GM12892 (cell line): ENCODE measurements at places on chromosomes 7 and 10.

- DNase-seq = no peak
Measured at GRCh38 chr10:68516766-68517165, 10.6 kb downstream of the SLC25A16 start.

DNA sequence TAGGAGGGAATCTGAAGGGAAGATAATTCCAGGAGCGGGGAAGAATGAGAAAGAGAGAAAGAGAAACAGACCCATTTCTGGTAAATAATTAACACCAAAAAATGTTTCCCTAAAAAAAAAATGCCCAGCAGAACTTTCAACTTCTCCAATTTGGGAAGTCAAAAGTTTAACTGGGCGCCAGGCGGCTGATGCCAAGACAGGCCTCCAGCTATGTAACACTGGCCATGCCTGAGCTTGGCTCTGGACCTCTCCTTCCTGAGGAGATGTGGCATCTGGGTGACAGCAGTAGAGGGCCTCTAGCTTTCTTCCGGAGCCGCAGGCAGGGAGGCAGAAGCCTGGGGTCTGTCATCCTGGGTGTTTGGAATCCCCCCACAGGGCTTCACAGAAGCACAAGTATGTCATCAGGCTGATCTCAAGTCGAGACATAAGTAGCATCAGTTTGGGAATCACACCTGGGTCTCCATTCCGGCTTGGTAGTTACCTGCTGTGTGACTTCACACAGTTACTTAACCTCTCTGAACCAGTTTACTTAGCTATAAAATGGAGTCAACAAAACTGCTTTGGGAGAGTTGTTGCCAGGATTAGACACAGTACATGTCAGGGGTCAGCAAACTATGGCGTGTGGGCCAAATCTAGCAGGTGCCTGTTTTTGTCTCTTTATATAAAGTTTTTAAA lies 50.5 kb upstream of the TCF7L2 start:
- no peak for DNase-seq

- no peak for DNase-seq
Measured at GRCh38 chr7:3003936-3004335, 39.7 kb downstream of the CARD11 start.

DNA sequence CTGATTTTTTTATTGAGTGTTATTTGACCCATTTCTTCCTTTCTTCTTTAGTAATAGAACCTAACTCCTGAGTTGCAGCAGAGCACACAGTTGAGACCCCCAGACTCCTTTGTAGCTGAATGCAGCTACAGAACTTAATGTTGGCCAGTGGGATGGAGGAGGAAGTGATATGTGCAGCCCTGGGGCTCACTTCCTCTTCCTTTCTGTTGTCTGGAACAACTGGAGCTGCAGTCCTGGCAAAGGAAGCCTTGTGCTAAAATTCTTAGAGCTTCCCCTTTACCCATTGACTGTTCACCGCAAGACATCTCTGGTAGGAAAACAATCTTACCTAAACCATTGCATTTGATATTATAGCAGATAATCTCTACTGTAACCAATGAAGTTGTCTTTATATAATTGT lies 86.6 kb downstream of the ITGB8 start:
- DNase-seq = no peak

DNA sequence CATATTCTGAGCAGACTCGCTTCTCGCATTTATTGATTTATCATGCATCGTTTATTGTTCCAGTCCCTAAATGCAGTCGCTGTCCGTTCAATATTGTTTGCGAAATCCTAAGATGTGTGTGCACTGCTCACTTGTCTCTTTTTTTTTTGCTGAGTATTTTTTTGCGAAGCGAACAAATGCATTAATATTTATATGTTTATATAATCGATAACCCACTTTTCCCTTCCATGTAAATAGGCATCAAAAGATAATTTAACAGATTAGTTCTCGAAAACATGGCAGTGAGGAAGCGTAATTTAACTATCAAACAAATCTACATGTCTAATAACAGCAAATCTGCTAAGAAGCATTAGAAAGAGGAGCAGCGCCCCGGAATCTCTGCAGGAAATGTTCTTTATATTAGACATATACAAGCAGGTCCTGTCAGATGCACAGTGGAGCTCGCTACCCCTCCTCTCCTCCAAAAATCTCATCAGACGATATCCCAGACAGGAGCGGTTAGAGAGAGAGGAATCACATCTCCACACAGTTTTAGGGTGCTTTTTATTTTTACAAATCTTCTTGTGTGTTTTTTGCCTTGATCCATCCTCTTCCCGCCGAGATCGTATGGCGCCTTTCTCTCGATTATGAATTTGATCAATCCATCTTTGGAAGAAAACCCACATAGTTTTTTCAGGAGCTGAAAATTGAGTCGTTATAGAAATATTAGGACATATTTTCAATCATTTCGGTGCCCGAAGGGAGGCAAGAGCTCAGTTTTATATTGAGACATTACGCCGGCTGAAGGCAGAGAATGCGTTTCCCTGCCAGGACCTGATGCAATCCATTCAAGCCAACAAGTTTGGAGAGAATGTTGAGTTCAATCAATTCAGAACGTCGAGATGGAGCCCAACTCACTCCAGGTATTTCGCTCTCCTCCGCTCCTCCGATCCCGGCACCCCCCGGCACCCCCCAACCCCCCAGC lies at the start of gene ARID5B:
Gene ARID5B (plus strand): TSS at position 871 of the 964 bp plus-strand sequence. CDS start 11 bp downstream, at position 882.
- DNase-seq = no peak

DNA sequence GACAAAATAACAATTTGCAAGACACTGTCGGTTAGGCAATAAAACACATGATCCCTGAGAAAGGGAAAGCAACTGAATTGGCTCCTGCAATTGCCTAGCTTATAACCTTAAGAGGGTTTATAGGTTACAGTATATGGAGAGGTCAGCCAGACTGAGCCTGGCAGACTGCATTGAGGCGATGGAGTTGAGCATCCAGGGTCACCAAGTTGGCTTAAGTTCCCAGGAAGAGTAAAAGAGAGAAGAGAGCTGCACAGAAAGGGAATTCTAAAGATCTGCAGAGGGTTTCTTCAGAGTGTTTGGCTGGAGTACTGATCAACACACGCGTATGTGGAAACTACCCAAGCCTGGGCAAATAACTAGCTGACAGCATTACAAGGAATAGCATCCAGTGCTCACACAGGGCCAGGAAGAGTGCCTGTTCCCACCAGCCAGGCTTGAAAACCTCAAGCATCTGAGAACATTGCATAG lies 11.2 kb downstream of the ANKMY2 start:
- DNase-seq = no peak

DNA sequence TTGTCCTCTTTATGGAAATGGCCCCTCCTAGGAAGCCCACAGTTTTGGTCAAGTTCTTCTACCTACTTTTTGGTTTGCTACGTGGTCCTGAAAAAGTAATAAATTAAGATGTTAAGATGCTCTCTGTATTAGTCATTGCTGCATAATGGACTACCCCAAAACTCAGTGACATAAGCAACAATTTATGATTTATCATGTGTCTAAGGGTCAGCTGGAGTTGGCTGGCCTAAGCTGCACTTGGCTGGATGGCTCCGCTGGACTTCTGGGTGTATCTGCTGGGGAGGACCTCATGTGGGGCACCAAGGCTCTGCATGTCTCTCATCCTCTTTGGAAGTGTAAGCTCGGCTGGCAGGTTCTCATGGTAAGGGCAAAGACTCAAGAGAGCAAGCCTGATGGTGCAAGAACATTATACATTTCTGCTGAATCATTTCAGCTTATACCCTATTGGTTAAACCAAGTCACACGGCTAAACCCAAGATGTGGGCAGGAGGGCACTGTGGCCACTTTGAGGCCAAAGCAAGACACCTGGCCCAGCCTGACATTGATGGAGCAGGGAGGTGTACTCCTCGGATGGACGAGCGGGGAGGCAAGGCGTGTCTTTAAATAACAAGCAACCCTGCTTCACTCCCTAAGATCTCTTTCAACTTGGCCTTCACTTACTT lies 47.7 kb downstream of the TBXAS1 start:
- no peak for DNase-seq

DNA sequence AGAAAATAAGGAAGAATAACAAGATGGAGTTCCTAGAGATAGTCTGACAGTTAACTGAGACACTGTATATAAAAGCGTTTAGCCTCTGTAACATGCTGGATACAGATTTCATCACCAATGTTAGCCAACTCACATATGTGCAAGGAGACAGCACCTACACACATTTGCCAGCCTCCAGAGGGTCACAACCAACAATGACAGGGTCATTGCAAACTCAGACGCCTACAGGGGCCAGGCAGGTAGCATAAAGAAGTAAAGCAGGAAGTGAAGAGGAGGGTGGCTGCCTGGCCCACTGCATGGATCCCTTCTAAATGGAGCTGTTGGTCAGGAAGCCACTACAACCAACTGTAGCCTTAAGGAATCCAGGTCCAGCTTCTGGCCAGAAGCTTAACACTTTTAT lies 50.4 kb downstream of the NRAP start:
- no peak for DNase-seq

GRCh38 chr10:93235686-93236085 lies 162.0 kb downstream of the CYP26A1 start:
- no peak for DNase-seq

GRCh38 chr10:59905066-59905730 lies 1.2 kb downstream of the CCDC6 start:
- DNase-seq = peak; percentile 38

GRCh38 chr10:109898666-109899355 lies 24.5 kb downstream of the XPNPEP1 start:
- no peak for DNase-seq

DNA sequence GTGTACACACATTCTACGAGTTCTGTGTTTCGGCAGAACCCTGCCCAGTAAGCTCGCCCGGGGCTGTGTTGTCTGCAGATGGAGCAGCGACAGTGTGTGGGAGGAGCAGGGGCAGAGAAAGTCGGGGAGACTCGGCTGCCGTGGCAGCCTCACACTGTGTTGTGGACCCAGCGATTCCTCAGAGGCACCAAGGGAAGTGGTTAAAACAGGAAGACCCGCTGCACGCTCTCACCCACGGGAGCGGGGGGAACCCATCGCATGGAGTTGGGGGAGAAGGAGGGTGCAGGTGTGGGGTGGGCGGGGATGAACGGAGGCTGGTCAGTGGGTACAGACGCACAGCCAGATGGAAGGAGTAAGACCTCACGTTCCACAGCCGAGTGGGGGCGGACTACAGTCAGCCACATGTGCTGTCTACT lies 250.2 kb downstream of the ELFN1 start:
- peak; percentile 68 for DNase-seq

- DNase-seq = no peak
Measured at GRCh38 chr10:48279081-48279751, 4.7 kb upstream of the FRMPD2 start.

GRCh38 chr7:56229631-56230030 lies 113.4 kb upstream of the NUPR2 start:
- no peak for DNase-seq

DNA sequence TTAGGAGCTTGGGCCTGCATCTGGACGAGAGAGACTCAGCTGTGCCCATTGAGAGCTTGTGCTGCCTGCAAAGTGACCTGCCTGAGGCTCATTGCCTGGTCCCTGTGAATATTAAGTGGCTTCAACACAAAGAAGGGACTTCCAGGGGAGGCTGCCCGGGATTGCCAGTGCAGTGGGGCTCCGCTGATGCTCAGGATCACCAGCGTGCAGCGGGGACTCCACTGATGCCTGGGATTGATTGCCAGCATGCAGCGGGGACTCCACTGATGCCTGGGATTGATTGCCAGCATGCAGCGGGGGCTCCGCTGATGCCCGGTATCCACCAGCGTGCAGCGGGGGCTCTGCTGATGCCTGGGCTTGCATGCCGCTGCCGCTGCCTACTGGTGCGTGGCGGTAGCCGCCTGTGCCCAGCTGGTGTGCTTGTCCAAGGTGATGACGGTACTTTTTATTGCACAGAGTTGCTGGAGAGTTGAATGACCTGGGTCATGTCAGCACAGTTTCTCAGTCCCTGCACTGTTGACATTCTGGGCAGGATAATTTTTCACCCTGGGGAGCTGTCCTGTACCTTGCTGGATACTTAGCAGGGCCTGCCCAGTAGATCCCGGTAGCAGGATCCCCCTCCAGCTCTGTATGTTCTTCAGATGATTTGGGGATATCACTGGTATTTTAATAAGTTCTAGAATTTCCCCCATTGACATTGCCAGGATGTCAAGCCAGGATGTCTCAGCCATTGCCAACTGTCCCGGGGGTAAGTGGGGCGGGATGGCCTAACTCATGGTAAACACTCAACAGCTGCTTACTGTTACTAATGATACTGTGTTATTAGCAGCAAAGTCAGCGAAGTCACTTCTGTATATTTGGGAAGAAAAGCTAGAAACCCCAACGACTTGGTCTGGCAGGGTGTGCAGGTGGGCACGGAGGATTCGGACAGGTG lies 13.0 kb downstream of the DOCK1 start:
- no peak for DNase-seq

DNA sequence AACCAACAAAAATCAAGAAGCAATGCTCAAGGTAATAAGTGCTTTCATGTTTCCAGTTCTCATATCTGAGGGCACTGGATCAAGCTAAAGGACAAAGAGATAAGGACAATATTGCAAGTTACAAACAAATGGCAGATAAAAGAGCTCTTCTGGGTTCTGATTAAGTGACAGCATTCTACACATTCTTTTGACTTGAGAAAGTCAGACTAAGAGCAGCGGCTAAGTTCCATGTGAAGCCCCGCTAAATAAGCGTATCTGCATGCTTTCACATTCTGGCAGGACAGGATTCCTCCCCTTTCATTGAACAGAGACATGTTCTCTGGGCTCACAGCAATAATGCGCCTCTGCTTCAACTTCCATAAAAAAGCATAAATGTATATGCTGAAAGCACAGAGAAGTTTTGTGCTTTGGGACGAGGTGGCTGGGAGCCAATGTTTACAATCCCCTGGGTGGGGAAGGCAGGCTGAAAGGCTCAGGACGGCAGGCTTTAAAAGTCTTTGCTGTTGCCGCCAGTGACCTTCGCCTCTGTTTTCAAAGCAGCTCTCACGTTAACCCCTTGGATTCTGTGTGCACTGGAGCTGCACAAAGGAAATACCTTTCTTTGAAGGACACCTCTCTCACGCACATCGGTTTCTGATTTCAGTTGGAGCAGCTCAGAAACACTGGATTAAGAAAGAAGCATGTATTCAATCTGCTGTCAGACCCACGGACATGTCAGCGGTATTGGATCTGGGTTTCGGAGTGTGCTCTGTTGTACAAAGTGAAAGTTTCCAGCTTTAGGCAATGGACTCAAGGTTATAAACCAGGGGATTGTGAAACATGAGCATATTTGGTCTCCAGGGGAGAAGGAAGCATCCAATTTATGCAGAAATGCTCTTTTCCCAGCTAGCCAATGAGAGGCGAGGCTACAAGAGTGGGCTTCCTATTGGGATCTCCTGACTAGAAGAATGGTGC lies 105.4 kb upstream of the FAM133B start:
- no peak for DNase-seq

- DNase-seq = no peak
Measured at GRCh38 chr10:32846974-32847373, 111.1 kb downstream of the ITGB1 start.

GRCh38 chr7:83738291-83738835 lies 89.4 kb upstream of the SEMA3E start:
- DNase-seq = no peak

GRCh38 chr10:5555021-5555510 lies 30.3 kb downstream of the CALML3 start:
- no peak for DNase-seq
